ENCODE measurements at places on chromosomes 13 and 19.

DNA sequence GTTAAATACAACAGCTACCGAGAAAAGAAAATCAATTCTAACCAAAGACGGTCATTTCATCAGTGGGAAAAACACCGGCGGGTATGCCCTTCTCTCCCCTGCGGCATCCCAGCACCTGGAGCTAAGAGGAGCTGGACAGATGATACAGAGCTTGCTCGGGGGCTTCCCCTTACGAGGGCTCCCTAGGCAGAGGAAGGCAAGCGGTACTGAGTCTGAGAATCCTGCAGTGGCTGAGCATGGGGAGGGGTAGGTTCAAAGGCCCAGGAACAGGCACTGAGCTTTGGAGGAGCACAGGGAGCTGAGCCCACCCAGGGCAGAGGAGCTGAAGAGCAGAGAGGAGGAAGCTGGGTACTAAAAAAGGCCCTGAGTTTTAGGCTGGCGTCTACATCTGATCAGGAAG is 12.7 kb downstream of the STK24 start:
- DNase-seq = no peak

GRCh38 chr13:100129605-100130004 is 40.7 kb downstream of the PCCA start:
- no peak for DNase-seq

DNA sequence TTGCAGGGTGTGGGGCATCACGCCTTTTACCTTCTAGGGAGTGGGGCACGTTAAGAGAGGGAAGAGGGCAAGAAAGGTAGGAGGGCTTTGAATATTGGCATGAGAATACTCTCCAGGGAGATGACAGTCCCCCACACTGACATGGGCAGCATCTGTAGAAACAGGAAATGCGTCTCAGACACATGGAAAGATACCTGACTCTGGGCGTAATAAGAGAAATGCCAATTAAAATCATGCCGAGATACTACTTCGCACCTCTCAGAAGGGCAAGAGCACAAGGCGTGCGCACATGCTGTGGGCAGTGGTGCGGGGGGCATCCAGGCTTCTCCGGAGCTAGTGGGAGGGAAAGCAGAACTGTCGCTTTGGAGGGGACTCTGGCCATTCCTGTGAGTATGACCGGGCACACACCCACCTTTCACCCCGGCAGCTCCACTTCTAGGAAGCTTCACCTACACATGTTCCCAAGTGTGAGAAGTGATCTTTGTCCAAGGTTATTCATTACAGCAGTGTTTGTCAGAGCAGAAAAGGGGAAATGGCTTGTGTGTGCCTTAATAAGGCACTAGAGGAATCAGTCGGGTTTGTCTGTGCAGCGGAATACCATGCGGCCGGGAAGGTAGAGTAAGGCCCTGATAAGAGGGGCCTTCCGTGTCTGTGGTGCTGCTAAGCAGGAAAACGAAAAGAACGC is 99.5 kb downstream of the SIPA1L3 start:
- DNase-seq = no peak

DNA sequence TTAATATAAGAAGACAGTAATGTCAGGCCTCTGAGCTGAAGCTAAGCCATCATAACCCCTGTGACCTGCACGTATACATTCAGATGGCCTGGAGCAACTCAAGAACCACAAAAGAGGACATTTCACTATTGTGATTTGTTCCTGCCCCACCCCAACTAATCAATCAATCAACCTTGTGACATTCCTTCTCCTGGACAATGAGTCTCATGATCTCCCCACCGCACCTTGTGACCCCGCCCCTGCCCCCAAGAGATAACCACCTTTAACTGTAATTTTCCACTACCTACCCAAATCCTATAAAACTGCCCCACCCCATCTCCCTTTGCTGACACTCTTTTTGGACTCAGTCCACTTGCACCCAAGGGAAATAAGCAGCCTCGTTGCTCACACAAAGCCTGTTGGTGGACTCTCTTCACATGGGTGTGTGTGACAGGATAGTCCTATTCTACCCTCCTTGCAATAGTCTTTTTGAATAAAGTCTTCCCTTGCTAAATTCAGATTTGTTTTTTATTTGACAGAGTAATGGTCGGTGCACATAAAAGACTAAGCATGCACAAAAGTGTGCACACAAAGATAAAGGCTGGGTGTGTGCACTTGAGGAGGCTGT is 14.0 kb downstream of the CD70 start:
- no peak for DNase-seq

DNA sequence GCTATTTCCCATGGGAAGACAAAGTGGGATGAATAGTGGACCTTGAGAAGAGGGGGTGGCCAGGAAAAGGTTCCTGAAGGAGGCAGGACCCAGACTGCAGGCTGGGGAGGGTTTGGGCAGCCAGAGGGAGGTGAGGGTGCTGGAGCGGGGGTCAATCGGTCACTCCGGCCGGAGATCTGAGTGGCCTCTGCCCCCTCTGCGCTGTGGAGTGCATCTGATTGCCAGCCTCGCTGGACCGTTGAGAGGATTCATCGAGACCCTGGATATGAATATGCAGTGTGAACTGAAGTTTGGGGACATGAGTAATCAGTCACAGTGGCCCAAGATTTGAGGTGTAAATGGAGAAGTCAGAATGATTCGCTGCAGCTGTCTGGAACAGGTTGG is 5.5 kb upstream of the ZNF580 start:
- DNase-seq = no peak

- DNase-seq = peak; percentile 26
Observed at GRCh38 chr19:4972509-4973230, 3.8 kb downstream of the KDM4B start.

- no peak for DNase-seq
Observed at GRCh38 chr13:79160818-79161217, 245.2 kb downstream of the RBM26 start.

- DNase-seq = no peak
Observed at GRCh38 chr19:49328741-49329140, 3.8 kb upstream of the SLC6A16 start.

GRCh38 chr19:36819130-36819630 is 19.0 kb downstream of the ZNF790 start:
- no peak for DNase-seq

DNA sequence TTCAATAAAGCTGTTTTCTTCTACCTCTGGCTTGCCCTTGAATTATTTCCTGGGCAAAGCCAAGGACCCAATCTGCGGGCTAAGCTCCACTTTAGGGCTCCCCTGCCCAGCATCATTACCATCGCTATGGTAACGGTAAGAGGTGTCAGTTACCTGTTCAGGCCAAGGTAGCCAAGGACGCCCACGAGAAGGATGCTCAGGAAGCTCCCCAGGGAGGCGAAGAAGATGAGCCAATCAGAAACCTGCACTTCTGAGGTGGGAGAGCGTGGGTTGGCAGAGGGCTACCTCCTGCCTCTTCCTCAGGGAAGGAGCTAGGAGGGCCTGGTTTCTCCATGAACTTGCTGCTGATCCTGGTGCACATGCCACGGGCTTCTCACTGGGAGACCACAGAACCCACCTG is 24.7 kb downstream of the IL12RB1 start:
- no peak for DNase-seq

GRCh38 chr19:55902080-55902751 is 29.9 kb downstream of the NLRP13 start:
- no peak for DNase-seq

All from MG63 (cell line).